Stimulated activated CD8-positive, alpha-beta memory T cell treated with anti-CD3 and anti-CD28 coated beads, Interleukin-15, amount 100 ng/mL, for 24 hours (primary cell): ENCODE measurements at places on chromosomes 12 and 14.

- no peak for DNase-seq
These were observed 65.0 kb upstream of the MON2 start for GRCh38 chr12:62401631-62402030.

- DNase-seq, result no peak
These were observed 64.9 kb downstream of the RIN3 start for GRCh38 chr14:92578511-92578910.

DNA sequence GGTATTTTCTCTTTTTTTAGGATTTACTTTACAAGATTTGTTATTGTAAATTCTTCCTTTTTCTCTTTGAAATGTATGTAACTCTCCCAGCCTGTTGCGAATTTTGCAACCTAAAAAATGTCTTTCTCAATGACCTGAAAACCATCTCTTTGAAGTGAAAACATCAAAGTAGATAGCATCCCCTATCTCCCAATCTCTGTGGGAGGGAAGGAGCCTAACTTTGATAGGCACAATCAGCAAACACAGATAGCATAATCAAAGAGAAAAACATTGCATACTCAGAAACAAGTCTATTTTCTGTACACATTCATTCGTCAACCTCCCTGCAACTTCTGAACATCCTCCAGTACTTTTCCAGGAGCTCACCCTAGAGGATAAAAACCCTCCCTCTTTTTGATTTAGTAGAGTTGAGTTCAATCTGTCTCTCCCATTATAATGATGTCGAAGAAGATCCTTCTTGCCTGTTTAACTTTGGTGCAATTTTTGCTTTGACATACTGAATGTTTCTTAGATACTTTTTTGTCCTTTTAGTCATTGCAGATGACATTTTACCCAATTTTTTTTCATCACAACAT lies 849.2 kb upstream of the LRFN5 start:
- DNase-seq, result no peak

- DNase-seq, result no peak
These were observed 277.1 kb downstream of the RASSF9 start for GRCh38 chr12:85559127-85559526.

DNA sequence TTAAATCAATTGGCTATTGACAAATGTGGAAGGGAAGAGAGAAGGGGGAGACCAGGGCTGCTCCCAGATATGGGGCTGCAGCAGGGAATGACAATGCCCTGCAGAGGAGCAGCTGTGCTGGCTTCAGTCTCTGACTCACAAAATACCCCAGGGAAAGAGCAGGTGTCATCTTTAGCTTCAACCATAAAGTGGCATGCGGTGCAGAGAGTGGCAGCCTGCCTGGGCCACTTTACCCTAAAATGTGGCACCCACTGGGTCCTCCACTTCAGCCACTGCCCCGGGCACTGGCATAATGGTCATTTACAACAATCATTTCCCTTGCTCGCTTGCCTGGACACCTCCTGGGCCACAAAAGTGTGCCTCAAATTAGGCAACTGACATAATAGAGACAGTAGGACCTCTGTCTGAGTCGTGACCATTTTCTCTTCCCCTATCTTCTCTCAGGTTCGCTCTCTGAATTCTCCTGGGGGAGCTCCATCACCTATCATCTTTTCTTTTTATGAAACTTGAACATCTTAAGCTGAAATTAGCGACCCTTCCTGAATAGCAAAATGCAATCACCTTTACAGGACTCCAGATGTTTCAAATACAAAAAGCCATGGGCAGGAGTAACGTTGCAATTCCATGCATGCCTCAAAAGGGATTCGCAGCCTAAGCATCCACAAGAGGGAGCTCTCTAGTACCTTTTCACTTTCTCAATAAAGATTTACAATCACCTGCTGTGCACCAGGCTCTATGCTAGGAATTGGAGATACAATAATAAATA lies 179.9 kb upstream of the ATF7IP start:
- no peak for DNase-seq

GRCh38 chr14:69247676-69248440 lies 12.1 kb upstream of the GALNT16 start:
- no peak for DNase-seq
